ENCODE measurements at places on chromosomes 3 and 15.

DNA sequence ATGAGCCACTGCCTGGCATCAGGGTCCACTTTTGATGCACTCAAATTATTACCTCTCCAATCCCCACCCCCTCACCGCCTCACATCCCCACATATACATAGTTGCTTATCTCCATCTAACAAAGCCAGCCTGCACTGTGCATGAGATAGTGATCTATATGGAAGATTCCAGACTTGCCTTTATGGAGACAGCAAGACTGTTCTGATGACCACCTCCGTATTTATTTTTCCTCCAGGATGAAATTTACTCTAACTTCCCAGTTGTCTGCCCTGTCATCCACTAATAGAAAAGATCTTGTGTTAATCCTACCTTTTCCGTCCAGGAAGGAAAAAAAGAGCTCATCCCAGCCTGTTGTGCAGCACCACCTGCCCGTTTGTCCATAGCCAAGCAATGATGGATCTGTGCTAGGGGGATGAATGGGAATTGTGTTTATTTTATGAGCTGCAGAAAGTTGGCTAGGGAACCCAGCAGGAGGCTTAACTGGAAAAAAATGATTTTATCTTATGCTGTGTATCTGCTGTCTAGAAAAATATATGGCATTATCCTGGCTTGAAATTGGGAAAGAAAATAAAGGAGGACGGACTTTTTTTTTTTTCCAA lies 114.5 kb downstream of the CD47 start:
- DNase-seq, result no peak

DNA sequence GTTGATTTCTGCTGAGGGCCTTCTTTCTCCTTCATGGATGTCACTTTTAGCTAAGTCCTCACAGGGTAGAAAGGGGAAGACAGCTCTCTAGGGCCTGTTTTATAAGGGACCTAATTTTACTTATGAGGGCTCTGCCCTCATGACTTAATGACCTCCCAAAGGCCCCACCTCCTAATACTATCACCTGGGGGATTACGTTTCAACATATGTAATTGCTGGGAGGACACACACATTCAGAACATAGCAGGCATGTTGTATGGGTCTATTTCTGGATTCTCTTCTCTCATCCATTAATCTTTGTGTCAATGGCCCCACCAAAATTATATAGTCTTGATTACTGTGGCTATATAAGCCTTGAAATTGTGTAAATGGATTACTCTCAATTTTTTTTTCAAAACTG lies 255.0 kb downstream of the CLSTN2 start:
- no peak for DNase-seq

GRCh38 chr3:10933805-10934481 lies 58.6 kb upstream of the SLC6A1 start:
- DNase-seq, result no peak

DNA sequence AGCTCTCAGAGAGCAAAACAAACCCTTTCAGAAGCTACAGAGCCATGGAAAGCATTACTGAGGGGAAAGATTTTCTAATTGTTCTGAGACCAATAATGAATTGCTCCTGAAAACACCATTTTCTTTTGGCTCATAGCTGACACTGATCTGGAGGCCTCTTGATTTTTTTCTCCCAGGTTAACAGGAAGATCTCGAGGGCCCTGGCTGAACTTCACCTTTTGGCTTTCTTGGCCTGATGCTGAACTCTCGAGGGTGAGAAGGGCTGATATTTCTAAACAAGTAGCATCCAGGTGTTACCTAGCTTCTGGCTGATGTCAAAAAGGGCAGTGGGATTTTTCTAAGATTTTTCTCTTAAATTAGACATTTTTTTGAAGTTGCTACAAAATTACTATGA lies 19.9 kb upstream of the NFKBIZ start:
- DNase-seq, result no peak

- DNase-seq, result peak; percentile 33
Observed at GRCh38 chr3:48504051-48504946, at the start of gene SHISA5. Gene SHISA5, minus strand, starts transcription at chr3:48504174. Its CDS starts 80 bp downstream, at chr3:48504094.

GRCh38 chr3:23644676-23645075 lies 161.1 kb upstream of the UBE2E1 start:
- DNase-seq, result no peak

DNA sequence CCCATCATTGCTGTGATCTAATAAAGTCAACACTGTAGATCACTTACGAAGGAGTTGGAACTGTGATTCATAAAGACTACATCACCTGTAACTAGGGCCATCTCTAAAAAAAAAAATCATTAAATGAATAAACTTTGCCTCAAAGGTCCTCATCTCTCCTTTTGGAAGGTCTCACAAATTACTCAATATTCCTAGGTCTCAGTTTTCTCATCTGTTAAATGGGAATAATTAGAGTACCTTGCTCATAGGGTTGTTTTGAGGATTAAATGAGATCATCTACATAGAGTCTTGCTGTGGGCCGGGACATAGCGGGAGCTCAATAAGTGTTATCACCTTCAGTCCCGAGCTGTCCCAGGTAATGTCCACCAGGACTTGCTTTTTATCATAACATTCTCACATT lies 335.1 kb upstream of the PROK2 start:
- DNase-seq, result no peak
